ENCODE measurements at places on chromosomes 3 and 15.

DNA sequence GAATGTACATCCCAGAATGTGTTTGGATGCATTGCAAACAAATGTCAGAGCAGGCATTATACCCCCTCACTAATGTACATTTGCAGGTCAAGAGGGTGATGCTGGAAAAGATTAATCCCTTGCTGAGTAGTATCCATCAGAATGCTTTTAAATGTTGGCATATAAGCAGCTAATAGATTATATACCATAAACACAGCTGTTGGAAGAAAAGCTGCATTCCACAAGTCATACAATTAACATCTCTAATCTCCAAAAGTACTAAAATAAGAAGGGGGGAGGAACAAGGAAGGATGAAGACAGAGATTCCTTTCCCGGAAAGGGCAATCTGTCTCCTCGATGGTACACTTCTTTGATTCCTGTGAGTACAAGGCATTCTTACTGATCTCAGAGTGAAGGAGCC, 445.7 kb upstream of the CDIN1 start:
- DNase-seq: no peak

DNA sequence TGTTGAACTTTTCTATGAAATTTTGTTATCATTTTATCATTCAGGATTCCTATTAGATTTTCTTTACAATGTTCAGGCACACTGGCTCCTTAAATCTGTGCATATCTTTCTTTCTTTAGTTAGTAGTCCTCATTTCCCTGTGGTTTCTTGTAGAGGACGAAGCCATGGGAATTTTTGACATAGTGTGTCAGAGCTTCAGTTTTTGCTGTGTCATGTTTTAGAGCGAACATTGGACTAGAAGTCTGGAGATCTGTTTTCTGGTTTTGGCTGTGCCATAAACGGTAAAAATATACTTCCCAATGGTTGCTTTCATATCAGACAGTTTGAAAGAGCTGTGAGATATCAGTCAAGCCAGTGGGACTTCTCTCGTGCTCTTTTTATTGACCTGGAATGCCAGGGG, 105.2 kb downstream of the CHCHD4 start:
- no peak for DNase-seq

DNA sequence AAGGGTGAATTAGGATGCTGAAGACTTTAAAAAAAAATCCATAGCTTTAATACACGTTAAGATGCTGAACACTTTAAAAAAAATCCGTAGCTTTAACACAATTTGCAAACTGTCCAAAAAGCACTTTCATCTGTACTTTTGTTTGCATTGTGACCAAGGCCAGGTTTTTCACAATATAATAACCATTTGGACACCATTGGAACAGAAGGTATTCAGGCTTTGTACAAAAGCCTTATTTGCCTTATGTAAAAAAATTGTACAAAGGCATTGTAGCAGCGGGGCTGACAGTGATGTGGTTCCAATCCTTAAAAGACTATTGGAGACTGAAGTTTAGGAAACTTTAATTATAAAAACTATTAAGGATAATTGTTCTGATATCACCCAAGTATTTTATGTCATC, 15.2 kb upstream of the ICE2 start:
- DNase-seq: no peak

DNA sequence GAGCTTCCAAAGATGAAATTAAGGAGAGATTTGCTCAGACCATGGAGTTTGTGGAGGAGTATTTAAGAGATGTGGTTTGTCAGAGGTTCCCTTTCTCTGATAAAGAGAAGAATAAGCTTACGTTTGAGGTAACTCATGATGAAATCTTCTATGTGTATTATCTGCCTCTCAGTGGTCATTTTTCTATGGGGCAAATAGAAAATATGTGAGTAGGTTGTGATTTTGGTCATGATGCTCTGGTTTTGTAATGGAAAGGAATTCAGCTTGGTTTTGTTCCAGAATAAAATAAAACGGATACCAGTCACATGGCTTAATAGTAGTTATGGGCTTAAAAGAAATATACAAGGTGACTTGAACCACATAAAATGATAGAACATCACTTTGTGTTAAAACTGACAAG, 181.1 kb downstream of the ITPR1 start:
- DNase-seq: no peak

DNA sequence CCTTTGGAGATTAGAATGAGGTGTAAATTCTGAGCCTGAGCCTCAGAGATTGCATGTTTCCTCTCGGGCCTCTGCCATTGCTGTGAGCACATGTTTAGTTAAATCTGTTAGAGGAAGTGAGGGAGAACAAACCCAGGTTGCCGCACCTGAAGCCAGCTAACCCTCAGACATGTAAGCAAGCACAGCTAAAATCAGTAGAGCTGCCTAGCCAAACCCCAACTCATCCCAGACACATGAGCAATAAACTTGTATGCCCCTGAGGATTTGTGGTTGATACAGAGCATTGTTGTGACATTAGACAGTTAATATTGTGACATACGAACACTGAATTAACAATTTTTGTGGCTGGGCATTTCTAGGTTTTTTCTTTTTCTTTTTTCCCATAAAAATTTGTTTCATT, 41.9 kb downstream of the NMD3 start:
- no peak for DNase-seq

DNA sequence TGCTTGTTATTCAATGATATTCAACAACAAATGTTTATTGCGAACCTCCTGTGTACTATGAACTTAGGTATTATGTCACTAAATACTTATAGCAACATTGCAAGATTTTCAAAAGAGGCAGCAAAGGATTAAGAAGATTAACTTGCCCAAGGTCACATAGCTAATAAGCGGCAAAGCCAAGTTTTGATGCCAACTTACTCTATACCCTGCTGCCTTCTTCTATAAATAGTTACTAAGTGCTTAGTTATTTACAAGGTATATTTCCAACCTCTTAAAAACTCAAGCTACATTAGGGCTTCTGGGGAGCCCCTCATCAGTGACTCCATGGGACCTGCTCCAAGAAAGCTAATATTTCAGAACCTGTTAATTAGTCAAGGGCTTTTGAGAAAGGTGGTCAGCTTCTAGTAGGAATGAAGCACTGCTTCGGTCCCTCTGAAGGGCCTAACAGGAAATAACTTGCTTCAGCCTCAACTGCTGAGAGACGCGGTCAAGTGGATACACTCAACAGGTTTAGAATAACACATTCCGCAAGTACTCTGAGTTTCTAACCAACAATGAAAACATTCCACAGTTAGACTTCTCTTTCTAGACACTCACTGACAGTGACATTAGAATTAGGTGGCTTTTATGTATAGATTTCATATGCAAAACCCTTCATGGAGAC, 125.5 kb downstream of the DGKG start:
- DNase-seq: no peak

- DNase-seq: no peak
Measured at GRCh38 chr3:4406746-4407568, 60.1 kb downstream of the SUMF1 start.

DNA sequence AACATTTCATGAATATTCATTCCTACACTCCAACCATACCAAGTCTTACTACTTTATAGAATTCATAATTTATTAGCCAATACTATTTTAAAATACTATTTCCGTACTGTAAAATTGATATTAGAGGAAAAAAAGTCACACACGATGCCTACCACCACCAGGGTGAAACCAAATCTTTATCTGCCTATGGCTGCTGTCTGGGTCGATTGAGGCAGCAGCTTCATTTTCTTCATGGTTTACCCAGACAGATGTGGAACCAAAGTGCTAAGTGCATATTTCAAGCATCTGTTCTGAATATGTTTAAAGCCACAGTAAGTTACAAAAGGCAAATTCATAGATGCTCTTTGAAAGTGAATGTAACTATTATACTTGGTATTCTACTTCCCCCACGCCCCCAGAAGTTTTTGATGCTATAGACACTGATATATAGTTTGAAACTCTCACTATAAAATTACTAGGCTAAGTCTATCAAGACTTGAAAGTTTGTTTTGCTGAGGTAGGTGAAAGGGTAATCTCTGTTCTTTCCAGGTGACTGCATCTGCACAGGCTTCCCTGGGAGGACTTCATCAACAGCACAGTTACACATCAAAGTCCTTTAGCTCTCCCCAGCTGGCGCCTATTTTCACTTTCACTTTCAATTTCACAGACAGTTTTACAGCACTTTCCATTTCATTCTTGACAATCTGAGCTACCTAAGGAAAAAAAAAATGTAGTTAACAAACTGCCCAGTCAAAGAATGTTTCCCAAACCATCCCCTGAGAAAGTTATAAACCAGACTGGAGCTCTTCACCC, 113.9 kb downstream of the POLQ start:
- no peak for DNase-seq

DNA sequence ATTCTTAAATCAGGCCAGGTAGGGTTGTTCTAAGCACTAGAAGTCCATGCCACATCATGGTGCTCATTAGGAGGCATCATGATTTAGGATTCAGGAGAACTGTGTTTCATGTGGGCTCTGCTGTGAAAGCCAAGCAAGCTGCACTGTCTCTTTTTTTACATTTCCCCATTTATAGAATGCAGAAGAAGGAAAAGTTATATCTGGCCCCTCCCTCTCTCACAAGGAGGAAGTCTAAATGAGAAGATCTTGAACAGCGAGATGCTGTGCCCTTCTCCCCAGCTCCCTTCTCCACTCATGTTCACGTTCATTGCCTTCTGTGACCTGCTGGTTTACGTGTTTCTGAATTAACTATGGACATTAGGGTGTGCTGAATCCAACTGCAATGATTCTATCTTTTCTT, 178.5 kb upstream of the RASGRP1 start:
- DNase-seq: no peak

Data from type B pancreatic cell (in vitro differentiated cells).